Fibroblast of upper back skin (primary cell): ENCODE measurements at places on chromosomes 12 and 14.

- no peak for DNase-seq
Measured at GRCh38 chr12:24084800-24085199, 135.3 kb upstream of the SOX5 start.

DNA sequence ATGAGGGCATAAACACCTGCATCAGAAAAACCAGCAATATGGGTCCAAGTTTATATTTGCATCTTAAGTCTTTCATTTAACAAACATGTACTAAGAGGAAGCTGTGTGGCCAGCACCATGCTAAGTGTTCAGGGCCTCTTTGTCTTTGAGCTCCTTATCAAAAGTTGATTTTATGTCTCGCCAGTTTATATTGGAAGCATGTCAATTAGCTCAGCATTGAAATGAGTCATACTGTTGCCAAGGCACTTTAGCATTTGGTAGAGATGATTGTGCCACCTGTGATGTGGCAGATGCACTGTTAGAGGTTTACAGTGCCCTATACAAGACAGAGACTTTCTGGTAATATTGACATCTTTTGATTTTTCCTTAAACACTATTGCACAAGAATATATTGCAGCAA is 68.5 kb downstream of the BHLHE41 start:
- DNase-seq = no peak

DNA sequence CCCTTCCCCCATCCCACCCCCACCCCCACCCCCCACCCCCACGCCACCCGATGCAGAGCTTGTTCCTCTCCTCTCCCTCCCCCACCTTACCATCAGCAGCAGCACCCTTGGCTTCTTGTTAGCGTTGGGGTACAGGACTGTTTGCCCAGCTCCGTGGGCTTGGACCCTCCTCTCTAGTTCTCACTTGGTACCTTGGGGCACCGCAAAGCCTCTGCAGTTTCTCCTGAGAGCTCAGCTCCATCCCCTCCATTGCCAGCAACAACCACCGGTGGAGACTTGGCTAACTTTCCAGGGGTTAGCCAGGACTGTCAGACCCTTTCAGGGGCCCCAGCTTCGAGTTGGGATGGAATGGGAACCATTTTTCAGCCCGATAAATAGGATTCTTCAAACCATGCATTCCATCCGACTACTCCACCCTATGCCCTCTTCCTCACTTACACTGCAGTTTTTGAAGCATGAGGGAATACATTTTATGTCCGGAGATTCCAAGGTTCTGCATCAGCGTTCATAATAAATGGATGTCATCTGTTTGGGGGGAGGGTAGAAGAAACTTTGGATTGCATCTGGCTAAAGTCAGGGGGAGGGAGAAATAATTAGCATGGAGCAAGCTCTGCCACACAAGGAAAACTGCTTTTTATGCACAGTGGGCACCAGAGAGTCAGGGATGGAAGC is 1.1 kb downstream of the SCN8A start:
- DNase-seq = peak; percentile 93

- DNase-seq = no peak
Measured at GRCh38 chr12:26378711-26379110, 183.3 kb downstream of the SSPN start.

GRCh38 chr14:105146181-105146975 is 22.2 kb downstream of the JAG2 start:
- DNase-seq = no peak

- peak; percentile 26 for DNase-seq
Measured at GRCh38 chr14:33631021-33631420, 319.9 kb downstream of the EGLN3 start.

DNA sequence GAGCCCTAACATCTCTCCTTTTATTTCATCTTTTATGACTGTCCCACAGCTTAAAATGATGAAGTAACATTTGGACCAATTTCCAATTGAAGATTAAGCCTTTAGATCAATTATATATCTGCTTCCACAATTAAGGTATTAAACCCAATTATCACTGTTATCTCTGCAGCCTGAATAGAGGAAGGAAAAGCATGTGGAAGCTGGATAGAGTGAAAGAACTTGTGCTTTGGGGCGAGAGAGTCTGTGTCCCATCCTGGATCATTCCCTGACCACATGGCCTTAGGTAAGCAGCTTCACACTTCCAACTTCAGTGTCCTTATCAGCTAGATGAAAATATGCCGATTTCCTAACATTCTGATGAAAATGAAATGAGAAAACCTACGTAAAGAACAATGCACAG is 61.4 kb upstream of the TSPAN8 start:
- no peak for DNase-seq

DNA sequence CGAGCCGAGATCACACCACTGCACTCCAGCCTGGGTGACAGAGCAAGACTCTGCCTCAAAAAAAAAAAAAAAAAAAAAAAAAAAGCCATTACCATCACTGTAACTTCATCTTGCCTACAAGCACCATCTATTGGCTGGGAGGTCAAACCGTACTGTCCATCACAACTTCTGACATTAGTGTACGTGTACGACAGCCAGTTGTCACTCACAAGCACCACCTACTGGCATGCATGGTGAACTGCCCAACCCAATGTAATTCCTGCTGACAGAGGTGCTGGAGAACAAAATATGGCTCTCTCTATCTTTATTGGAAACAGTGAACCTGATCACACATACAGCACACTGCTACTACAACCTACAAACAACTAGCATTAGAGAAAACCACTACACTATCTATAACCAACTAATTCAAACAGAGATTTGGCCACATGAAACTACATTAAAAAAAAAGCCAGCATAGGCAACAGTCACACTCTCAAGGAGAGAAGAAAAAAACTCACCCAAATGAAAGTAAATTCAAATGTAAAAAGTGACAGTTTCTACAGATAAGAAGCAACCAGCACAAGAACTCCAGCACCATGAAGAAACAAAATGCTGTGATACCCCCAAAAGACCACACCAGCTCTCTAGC is 82.3 kb downstream of the PUS7L start:
- DNase-seq = no peak

DNA sequence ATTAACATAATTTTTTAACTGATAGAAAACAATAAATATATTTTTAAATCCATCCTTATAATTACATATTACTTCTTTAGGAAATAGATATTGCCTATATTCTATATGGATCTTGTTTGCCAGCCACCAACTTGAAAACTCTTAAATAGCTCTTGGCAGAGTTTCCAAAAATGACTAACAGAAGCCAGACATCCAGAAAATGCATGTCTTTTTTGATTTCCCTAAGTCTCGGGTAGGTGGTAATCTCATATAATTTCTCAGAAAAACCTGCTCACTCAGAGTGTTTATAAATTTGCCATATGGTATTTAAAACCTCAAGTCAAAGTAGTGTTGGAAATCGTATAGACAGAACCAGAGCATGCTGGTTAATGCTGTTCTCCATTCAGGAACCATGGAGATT is 360.4 kb upstream of the FOXG1 start:
- peak; percentile 27 for DNase-seq

DNA sequence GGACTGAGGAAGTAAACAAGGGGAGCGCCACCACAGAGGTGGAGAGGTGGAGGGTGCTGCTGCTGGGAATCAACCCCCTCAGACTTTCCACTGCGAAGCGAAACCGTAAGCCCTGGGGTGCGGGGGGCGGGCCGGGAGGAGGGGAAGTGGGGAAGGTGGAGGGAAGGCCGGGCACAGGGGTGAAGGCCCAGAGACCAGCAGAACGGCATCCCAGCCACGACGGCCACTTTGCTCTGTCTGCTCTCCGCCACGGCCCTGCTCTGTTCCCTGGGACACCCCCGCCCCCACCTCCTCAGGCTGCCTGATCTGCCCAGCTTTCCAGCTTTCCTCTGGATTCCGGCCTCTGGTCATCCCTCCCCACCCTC is at the start of gene LAG3:
Gene LAG3 (plus strand): TSS at position 190 of the 365 bp plus-strand sequence. CDS start 333 bp downstream, outside the sequence.
- DNase-seq = no peak

DNA sequence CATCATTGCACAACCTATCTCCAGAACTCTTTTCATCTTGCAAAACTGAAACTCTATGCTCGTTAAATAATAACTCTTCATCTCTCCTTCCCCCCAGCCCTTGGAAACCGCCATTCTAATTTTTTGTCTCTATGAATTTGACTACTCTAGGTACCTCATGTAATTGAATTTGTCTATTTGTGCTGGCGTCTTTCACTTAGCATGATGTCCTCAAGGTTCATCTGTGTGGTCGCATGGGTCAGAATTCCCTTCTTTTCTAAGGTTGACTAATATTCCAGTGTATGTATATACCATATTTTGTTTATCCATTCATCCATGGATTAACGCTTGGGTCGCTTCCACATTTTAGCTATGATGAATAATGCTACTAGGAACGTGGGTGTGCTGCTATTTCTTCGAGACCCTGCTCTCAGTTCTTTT is 80.1 kb downstream of the PLXNC1 start:
- DNase-seq = no peak

GRCh38 chr14:77708749-77709148 is 846 bp downstream of the SLIRP start:
- DNase-seq = no peak

- DNase-seq = peak; percentile 62
Measured at GRCh38 chr14:72513965-72514659, 379.8 kb downstream of the DPF3 start.

GRCh38 chr12:128662101-128662500 is 161.7 kb downstream of the SLC15A4 start:
- DNase-seq = no peak

DNA sequence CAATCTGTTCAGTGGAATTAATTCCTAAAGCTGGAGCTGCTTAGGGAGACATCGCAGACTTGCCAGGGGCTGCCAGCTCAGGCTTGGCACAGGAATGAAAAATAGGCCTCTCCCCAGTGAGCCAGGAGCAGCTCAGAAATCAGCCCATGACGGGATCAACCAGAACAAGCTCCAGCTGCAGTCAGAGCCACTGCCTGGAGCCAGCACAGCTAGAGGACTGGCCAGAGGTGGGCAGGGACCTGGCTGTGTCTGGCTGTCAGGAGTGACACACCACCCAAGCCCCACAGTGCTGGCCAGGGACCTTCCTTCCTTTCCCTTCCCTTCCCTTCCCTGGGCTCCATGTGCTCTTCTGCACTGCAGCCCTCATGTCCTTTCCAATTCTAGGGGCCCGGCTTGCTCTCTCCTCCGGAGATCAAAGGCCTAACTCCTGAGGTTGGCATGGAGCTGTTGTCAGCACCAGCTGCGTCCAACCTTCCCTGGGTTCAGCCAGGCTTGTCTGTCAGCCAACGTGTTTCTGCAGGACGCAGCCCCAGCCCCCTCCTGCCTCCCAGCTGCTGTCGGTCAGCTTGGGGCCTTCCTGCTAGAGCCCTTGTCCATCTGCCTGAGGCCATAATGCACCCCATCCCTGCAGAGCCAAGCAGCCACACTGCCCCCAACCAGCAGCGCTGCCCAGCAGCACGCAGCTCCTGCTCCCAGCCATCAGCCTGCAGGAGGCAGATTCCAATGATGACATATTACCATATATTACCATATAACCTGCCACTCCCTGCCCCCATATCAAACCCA is 149.3 kb downstream of the CALM1 start:
- DNase-seq = no peak

GRCh38 chr12:117202556-117202955 is 12.3 kb upstream of the FBXO21 start:
- no peak for DNase-seq

GRCh38 chr12:112305951-112306350 is 76.3 kb downstream of the HECTD4 start:
- DNase-seq = no peak

GRCh38 chr14:49868720-49869114 is 16.1 kb upstream of the NEMF start:
- no peak for DNase-seq

- DNase-seq = no peak
Measured at GRCh38 chr12:56903374-56903773, 30.8 kb downstream of the SDR9C7 start.

DNA sequence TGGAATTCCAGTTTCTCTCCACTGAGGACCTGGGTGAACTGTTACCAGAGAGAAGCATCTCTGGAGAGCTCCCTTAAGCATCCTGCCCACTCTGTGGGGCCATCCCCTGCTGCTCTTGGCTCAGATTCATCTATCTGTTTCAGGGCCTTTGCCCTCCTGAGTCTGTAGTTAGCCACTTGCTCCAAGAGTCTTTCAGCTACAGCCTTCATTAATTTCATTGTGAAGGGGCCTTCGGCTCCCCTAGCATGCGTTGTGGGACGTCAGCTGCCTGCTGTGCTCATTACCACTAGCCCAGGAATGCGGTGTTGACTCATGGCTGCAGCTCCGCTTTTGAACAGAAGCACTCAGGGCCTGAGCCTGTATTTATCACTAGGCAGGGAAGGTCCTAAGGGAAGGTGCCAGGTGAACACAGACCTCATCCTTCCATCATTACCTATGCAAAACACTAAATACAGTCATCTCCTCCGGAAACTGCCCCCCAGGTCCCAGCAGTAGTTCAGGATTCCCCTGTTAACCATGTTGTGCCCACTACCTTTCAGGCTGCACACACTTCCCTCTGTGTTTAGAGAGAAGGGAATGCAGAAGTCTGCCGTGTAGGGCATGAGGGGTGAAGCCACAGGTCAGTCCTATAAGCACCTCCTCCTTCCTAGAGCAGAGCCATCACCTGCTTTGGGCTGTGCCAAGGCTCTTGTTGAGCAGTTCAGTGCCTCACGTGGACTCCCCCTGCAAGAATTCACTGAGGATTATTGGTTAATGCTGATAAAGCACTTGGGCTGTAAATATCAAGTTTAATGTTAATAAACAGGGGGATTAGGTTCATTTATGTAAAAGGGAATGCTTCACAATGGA is 191.4 kb downstream of the CACNA1C start:
- DNase-seq = peak; percentile 99

GRCh38 chr12:4648104-4648500 is 749 bp downstream of the AKAP3 start:
- no peak for DNase-seq

DNA sequence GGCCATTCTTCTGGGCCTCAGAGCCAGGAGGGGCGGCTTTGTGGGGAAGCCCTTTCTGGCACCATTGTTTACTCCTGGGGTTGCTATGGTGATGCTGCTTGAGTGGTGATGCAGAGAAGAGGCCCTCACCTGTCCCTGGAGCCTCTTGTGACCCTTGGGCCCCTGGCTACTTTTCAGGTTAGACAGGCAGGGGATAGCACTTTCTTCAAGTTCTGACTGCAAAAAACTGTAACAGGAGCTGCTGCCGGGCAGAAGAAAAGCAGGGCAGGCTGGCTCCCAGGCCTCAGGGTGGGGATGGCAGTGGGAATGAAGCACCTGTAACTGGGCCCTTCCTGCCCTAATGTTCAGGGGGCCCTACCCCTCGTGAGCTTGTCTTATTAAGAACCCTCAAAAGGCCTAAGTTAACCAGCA is at the start of gene TEX52:
Gene TEX52 (minus strand): TSS at position 19 of the 411 bp plus-strand sequence. CDS start 13 bp downstream, at position 6.
- no peak for DNase-seq

DNA sequence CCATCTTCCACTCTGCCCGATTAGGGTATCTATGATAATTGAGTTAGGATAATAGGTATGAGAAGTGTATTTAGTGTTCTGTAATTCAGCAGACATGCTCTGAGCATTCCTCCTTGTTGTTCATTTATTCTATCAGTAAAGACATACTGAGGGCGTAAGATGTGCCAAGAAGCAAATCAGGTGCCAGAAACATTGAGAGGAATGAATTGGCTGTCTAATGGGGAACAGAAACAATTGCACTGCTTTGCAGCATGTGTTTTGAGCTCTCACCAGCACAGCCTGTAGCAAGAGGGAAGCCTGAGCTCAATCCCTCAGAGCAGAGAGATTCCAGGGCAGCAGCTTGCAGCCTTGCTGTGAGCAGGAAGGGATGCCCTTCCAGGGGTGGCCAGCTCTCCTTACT is 589.3 kb downstream of the BCL11B start:
- no peak for DNase-seq
